ENCODE measurements at places on chromosomes 7 and 10.

DNA sequence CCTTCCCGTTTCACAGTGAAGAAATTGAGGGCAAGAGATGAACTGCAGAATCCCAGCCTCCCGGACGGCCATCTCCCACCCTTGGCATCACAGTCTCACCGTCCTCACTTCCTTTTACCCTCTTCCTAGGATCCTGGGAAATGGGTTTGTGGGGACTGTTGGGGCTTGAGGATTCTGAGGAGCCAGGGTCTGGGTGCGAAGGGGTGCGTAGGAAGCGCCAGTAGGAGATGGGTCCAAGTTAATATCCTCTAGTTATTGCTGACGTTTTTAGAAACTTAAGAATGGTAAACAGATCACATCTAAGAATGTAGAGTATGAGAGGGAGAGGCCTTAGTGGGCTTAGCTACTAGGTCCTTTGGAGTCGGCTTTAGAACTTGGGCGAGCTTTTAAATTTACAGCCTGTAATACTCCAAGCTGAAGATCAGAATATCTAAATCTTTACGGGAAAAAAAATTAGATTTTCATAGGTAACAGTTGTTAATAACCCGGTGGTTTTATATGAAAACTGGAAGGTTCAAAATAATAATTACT lies 696 bp downstream of the MALSU1 start:
- no peak for DNase-seq

- no peak for DNase-seq
These were observed 260.4 kb downstream of the RELN start for GRCh38 chr7:103729026-103729425.

DNA sequence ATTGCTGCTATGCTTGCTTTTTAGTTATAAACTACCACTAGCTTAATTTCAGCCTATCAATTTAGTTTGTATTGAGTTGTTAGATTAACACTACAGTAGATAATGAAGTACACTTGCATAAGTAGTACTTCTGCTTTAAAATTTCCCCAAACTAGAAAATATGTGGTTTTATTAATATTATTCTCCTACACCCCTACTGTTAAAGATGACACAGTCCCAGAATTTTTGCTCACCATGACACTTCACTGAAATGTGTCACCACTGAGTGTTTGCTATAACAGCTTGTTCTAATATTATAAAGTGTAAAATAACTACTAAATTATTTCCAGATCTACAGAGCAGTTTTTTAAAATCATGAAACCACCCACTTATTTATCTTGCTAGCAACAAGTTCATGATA lies 31.6 kb downstream of the RHEB start:
- DNase-seq = no peak

- no peak for DNase-seq
These were observed 1.0 kb upstream of the ZDHHC4 start for GRCh38 chr7:6576024-6576866.

GRCh38 chr10:112701878-112702255 lies 248.2 kb upstream of the TCF7L2 start:
- DNase-seq = no peak

- no peak for DNase-seq
These were observed 5.4 kb upstream of the CCDC71L start for GRCh38 chr7:106666353-106666752.

- DNase-seq = no peak
These were observed 125.6 kb downstream of the VIPR2 start for GRCh38 chr7:159019111-159019510.

DNA sequence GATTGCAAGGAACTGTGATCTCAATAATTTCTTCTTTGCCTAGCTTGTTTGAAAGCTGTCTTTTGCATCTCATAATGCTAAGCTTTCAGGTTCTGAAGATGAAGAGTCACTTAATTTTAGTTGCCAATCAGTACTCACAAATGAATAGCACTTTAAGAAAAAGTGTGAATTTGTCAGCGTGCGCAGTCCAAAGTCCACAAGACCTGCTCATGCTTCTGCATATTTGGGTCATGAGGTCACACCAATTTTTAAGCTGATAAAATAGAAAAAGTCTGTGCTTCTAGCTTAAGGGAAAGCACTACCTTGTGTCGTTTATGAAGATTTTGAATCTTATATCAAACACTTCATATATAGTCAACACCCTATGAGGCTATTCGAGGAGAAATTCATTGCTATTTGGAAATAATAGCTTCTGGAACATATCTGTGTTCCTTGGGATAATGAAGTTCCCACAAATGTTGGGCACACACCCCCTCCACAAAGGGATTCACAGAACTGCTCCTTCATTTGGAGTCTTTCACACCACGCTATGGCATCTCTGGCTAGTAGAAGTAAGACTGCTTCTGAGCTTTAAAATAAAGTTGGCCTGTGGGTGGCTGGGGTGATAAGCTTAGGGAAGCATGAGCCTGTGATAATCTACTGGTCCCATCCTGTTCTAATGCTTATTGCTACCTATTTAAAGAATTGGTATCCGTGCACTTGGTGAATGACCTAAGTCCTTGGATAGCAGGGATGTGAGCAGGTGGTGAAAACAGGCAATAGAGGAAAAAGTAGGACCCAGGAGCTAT lies 33.3 kb downstream of the A1CF start:
- no peak for DNase-seq

DNA sequence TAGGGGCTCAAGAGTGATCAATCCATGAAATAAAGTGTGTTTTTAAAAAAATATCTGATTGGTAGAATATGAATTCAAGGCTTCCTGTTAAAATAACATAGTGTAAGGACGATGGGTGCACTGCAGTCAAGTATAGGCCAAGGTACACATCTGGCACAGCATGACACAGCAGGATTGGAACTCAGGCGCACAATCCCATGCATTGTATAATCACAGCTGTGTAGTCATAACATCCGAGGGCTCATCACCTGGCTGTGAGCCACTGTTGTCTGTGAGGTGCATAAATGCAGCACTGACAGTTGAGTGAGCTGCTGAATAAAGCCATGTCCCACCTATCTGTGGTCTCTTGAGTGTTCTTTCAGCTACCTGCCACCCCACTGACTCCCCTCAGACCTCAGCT lies 142.3 kb upstream of the HPS1 start:
- DNase-seq = no peak

- no peak for DNase-seq
These were observed 81.6 kb upstream of the ICA1 start for GRCh38 chr7:8343556-8343955.

DNA sequence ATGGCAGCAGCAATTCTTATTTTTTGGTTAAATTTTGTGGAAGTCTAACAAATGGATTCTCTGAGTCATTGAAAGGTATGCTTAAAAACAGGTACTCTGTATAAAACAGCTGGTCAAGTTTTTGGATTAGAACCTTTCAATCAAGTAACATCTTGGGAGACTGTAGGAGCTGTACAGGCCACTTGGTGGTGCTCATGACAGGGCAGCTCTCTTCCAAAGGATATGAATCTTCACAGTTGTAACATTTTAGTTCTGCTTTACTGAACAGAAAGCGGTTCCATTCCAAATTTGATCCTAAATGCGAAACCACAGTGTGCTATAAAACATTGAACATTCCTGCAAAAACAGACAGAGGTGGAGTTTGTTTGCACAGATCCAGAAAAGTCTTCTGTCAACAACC lies 44.5 kb upstream of the AGR3 start:
- no peak for DNase-seq

- DNase-seq = no peak
These were observed 25.8 kb downstream of the ASZ1 start for GRCh38 chr7:117401293-117402002.

GRCh38 chr10:131076356-131076755 lies 235.2 kb downstream of the TCERG1L start:
- DNase-seq = no peak

- no peak for DNase-seq
These were observed 664.3 kb downstream of the KCNMA1 start for GRCh38 chr10:76973091-76974016.

DNA sequence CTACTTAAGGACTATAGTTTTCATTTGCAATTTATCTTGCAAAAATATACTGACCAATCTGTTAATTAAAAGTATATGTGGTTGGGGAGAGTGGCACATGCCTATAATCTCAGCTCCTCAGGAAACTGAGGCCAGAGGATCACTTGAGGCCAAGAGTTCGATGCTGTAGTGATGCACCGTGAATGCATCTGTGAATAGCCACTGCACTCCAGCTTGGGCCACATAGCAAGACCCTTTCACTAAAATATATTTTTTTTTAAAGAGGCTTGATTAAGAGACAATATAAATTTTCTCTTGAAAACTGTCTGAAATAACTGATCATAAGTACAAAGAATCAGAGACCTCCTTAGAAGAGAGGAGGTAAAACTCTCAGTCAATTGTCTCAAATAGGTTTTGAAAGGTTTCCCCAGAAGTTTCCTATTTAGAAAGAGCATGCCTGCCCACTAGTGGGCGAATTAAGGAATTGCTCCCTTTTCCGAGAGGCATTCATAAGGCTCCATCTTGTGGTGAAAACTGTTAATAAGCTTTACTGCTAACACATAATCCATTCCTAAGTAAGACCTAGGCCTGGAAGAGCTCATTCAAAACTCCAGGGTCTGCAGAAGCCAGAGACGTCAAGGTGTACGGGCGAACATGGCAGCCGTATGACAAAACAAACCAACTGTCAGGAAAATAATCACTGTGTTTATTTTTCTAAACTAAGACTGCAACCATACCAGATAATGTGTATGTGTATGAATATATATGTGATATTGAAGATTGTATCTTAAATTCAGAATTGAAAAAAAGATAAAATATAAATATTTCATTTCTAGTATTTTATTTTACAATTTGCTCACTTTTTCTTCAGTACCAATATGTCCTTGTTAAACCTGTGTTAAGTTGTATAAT lies 6.8 kb upstream of the TAS2R40 start:
- no peak for DNase-seq
